ENCODE measurements at places on chromosomes 13 and 19.

- no peak for DNase-seq
Measured at GRCh38 chr19:33394006-33394722, 20.7 kb downstream of the CEBPG start.

DNA sequence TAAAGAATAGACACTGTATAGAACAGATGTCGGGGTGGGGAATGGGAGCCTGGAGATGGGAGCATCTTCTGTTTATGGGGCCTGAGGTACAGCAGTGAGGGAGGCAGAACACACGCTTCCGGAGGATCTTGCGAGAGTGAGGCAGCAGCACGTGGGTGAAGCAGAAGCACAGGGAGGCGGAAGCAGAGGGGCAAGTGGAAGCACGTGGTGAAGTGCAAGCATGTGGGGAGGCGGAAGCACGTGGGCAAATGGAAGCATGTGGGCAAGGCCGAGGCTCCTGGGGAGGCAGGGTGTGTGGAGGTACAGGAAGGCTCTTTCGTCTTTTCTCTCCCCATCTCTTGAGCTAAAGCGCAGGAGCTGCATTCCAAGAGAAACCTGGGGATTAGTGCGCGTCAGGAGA, 198.4 kb downstream of the ATP8A2 start:
- no peak for DNase-seq

- DNase-seq, result no peak
Measured at GRCh38 chr13:78659732-78660494, 958 bp upstream of the OBI1 start.

- peak; percentile 55 for DNase-seq
Measured at GRCh38 chr19:13164343-13165161, 14.3 kb downstream of the IER2 start.

GRCh38 chr13:114015969-114016295, 42.1 kb upstream of the C13orf46 start:
- no peak for DNase-seq

DNA sequence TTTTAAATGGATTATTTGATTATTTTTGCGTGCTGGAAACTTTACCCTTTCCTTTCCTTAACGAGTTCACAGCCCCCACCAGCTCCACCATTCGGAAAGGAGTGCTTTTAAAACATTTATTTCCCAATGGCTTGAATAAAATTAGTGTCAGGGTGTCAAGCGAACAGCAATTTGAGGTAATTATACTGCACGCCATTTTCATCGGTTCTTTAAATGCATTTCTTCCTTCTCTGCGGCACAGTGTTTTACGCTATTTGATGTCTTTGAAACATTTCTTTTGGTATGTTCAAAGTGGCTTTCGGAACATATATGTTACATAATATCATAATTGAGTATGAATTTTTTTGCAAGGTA, 309 bp upstream of the SLITRK1 start:
- DNase-seq, result no peak

DNA sequence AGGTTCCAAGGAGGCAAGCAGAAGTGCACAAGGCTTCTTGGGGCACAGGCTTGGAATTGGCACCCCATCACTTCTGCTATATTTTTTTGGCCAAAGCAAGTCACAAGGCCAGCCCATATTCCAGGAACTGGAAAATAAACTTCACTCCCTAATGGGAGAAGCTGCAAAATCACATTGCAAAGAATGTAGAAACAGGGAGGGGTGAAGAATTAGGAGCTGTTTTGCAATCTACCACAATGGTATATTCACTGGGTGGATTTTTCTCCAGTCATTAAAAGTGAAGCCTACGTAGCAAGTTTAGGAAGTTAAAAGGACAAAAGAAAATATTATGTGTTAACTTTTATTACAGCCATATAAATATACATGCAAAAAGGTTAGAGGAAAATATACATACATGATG, 464.8 kb downstream of the COG6 start:
- no peak for DNase-seq

DNA sequence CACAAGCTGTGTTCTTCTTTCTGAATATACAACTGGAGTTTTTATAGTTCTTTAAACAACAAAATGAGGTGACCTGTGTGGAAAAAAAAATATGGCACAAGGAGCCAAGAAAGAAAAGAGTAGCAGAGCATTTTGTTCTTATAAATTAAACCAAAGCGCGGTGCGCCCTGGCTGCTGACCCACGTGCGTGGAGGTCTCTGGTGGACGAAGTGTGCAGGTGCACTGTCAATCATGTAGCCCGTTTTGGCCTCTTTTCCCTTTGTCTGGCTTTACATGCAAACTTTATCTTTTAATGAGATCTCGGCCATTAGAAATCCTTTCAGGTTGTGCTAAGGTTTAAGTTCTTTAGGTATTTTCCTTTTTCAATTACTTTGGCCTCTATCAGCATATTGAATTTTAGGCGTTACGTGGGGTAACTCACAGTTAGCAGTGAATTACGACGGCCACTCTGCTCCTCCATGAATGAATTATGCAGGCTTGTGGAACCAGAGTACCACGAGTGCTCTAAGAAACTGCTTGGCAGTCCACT, 443.9 kb upstream of the SLC10A2 start:
- DNase-seq, result no peak

DNA sequence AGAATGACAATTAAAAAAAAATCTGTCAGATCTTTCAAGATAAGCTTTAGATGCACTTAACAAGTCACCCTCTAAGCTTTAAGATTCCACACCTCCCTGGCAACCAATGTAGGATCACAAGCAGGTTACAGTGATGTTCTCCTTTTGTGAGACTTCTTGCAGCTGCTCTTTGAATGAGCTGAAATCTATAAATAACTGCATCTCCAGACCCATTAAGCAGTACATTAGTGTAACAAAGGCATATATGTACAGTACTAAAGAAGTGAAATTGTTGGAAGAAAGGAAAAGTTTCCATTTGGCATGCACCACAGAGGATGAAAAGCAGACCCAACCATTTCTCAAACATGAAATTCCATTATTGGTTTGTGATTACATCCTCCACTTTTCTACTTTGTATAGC, 364.7 kb downstream of the ENOX1 start:
- DNase-seq, result no peak

DNA sequence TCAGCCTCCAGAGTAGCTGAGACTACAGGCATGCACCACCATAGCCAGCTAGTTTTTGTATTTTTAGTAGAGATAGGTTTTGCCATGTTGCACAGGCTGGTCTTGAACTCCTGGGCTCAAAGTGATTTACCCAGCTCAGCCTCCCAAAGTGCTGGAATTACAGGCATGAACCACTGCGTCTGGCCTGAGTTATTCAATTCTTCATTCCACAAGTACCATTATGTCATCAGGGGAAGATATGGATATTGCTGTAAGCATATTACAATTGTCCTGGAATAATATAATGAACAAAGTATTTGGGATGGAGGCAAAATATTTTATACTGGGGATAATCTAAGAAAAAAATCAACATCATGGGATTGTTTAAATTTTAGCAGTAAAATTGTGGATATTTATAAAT, 646.0 kb upstream of the SLITRK6 start:
- no peak for DNase-seq

DNA sequence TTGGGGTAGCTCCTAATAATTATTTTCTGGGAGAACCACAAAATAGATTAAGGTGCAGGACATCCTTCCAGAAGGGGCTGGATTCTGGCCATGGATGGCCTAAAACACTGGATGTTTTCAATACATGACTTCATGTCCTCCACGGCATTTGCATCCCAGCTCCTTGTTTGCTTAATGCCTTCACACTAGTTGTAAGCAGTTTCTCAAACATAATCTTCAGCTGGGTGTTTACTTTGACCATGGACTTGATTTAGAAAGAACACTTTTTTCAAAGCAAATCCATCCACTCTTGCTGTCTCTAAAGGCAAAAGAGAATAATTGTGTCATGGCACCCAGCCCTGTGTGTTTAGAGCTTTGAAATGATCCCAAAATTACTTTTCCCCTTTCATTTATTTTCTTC, 82.5 kb upstream of the GSX1 start:
- DNase-seq, result no peak

- no peak for DNase-seq
Measured at GRCh38 chr19:40754611-40755247, 3.7 kb downstream of the SNRPA start.

GRCh38 chr19:2054763-2055162, 3.7 kb upstream of the MKNK2 start:
- no peak for DNase-seq

GRCh38 chr19:32350987-32351348, 5.6 kb downstream of the ZNF507 start:
- no peak for DNase-seq

DNA sequence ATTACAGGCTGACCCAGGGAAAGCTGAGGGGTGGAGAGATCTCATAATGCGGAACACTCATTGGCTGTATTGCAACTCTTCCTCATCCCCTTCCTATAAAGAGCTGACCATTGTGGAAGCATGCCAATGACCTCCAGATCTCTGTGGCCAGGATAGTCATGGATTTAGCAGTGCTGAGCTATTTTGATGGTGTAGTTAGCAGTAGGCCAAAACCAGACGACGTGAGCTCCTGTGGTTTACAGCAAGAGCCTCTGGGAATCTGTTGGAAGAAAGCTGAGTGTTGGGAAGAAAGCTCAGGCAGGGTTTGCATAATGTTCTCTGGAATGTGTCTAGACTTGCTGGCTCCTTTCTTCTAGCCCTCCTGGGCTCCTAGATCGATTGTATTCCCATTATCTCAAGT, 187.5 kb upstream of the GPC6 start:
- DNase-seq, result no peak

DNA sequence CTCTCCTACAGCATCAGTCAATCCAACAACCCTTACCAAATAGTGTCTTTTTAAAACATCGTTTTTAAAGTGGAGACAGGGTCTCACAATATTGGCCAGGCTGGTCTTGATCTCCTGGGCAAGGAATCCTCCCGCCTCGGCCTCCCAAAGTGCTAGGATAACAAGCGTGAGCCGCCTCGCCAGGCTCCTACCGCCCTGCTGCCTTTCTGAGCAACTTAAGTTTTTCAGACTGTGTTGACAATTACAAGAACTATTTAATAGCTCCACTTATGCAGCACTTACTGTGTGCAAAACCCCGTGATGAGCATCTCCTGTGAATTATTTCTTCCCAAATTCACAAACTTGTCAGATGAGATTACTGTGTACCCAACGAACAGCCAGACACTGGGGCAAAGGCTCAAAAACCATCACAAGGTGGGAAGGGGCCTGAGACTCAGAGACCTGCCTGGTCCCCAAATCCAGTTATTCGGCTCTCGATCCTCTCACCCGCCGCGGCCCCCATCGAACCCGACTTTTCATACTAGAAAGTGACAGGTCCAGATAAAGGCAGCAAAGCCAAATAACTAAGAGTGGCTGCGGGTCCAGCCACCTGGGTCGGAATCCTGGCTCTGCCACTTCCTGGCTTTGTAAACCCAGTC, 581 bp downstream of the RPL18 start:
- DNase-seq, result no peak

GRCh38 chr13:29454931-29455481, 140.5 kb downstream of the SLC7A1 start:
- no peak for DNase-seq

DNA sequence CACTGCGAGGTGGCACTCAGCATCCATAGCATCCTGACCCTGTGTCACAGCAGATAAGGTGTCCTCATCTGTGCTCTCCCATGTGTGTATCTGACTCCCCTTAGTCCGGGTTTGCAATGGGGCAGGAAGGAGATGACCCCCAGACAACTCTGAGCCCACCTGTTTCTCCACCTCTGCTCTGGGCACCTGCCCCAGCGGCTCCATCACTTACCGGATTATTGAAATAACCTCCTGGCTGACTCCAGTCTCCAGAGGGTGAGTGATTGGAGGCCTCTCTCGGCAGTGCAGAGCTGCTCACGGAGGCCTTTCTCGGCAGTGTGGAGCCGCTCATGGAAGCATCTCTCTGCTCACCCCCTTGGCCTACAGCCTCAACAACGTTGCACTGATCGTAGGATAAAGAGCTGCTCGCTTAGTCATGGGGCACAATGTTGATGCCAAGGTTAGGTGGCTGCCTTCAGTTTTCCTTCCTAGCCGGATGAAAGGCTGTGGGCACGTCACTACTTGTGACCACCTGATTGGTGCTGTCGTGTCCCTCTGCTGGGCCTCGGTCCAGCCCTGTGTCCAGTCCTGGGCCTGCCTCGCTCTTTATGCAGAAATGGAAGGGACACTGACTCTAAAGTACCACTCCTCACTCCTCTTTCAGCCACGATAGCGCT, 67.6 kb downstream of the TEX29 start:
- no peak for DNase-seq

- no peak for DNase-seq
Measured at GRCh38 chr13:100334214-100334613, 245.3 kb downstream of the PCCA start.

DNA sequence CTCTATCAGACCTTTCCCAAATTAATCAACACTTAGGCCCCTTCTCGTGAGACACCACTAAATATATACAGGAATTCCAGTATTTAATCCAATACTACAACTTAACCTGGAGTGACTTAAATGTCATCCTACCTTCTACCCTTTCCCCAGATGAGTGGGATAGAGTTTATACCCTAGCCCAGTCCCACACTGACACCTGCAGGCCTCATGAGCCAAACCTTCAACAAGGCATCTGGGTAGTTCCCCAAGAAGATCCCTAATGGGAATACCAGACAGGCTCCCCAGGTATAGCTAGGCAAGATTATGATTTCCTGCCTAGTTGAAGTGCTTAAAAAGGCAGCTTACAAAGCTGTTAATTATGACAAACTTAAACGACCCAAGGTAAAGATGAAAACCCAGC, 15.9 kb downstream of the ZNF83 start:
- no peak for DNase-seq

DNA sequence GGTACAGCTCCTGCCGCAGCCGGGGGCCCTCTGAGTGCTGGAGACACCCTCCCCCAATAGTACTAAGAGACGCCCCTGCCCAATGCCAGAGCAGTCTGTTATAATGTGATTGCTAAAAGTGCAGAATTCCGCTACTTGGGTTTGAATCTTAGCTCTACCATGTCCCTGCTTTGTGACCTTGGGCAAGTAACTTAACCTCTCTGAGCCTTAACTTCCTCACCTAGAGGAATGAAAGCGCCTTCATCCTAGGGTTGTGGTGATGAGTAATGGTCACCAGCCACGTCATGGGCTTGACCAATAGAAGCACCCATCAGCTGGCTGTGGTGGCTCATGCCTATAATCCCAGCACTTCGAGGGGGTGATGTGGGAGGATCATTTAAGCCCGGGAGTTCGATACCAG, 6.5 kb downstream of the PLEKHG2 start:
- DNase-seq, result no peak

GRCh38 chr13:29125934-29126424, 305.8 kb downstream of the MTUS2 start:
- no peak for DNase-seq

GRCh38 chr13:41674246-41674645, 216.9 kb downstream of the RGCC start:
- no peak for DNase-seq

DNA sequence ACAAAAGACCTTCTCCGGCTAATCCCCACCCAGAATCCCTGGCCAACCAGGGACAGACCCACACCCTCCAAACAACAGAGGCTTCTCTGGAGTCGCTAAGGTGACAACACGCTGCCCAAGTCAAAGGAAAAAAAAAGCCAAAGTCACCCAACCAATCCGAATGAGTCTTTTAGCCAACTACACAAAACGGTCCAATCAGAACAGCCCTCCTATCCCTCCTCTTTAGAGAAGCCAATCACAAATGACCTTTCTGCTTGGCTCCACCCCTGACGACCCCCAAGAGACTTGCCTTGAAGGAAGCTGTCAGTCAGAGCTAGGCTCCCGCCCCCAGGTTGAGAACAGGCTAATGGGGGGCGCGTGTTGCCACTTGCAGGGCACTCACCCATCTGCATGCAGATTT, 6.6 kb upstream of the FBXW9 start:
- peak; percentile 20 for DNase-seq

All from NCI-H1092 (cell line).